NCI-H1436 treated with DMSO at 0.1 percent for 48 hours (cell line): ENCODE measurements at places on chromosomes 1 and 21.

DNA sequence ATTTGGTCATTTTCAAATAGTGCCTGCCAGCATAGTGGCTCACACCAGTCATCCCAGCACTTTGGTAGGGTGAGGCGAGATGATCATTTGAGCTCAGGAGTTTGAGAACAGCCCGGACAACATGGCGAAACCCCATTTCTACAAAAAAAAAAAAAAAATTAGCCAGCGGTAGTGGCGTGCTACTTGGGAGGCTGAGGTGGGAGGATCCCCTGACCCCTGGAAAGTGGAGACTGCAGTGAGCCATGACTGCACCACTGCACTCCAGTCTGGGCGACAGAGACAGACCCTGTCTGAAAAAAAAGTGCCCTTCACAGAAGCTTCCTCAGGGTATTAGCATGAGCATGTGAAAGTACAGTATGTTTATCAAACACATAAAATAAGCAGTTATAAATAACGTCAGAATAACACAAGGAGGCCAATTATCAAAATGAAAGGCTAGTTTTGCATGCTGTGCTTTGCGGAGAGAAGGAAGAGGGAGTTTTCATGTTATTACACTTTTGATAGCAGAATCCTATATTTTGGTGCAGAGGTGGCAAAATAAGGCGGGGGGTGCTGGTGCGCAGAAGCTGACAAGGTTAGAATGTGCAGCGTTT is 781 bp upstream of the METTL13 start:
- no peak for DNase-seq

DNA sequence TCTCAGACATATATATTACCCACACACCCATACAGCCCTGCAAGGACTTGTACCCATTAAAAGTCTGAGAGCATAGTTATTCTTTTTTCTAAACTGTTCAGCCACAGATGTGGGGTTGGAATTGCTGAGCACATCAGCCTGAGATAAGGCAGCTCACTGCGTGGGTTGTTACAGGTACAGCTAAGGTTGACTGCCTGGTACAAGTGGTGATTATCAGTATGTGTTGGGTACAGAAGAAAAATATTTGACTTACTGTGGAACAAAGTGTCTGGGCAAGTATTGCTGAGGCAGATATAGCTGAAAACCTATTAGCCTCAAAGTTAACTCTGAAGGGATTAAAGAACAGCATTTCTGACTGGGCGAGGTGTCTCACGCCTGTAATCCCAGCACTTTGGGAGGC is 5.0 kb downstream of the STX12 start:
- DNase-seq, result no peak

DNA sequence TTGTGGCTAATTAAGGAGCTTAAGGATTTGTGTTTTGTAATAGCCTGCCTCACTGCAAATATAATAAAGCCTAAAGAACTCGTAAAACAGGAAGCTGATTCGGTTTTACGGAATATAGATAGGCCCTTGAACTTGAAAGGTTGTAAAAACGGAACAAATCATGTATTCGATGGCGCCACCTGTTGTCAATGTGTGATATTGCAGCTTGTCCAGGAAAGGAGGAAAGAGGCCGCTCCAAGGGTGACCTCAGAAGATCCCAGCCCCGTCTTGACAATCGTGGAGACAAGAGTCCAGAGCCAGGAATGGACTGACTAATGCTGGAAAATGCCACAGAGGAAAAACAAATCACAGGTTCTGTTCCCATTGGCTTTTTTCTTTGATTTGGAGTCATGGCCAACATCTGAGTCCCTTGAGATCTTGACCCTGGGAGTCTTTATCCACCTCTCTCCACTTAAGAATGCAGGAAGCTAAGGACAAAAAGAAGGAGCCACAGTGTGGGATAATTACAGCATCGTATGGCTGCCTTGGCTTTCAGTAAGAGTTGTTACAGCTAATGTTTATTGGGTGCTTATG is 7.0 kb upstream of the IGSF21 start:
- peak; percentile 46 for DNase-seq

DNA sequence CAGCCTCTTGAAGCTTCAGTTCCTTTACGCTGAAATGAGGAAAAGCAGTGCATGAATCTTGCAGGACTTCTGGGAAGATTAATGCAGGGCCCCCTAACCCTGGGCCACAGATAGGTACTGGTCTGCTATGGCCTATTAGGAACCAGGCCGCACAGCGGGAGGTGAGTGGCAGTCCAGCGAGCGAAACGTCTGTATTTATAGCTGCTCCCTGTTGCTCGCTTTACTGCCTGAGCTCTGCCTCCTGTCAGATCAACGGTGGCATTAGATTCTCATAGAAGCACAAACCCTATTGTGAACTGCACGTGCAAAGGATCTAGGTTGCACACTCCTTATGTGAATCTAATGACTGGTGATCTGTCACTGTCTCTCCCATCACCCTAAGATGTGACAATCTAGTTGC is 130.2 kb downstream of the CHRM3 start:
- no peak for DNase-seq

DNA sequence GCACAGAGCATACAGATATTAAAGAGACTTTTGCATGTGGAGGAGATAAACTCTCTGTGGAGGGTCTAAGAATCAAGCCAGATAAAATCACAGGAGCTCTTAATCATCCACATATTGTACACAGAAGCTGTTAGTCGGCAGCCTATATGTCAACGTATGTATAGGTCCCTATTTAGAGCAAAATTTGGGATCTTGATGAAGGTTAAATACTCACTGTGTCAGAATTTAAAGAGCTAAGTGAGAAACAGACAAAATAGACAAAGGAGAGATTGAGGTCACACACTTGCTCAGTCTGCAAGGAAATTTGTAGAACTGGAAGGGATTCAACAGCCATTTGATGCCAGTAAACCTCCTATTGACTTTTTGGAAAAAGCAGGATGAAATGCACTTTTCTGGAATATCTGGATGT is 4.1 kb upstream of the IRF2BP2 start:
- DNase-seq, result no peak

GRCh38 chr1:41919764-41920397 is 1.2 kb upstream of the HIVEP3 start:
- peak; percentile 68 for DNase-seq

DNA sequence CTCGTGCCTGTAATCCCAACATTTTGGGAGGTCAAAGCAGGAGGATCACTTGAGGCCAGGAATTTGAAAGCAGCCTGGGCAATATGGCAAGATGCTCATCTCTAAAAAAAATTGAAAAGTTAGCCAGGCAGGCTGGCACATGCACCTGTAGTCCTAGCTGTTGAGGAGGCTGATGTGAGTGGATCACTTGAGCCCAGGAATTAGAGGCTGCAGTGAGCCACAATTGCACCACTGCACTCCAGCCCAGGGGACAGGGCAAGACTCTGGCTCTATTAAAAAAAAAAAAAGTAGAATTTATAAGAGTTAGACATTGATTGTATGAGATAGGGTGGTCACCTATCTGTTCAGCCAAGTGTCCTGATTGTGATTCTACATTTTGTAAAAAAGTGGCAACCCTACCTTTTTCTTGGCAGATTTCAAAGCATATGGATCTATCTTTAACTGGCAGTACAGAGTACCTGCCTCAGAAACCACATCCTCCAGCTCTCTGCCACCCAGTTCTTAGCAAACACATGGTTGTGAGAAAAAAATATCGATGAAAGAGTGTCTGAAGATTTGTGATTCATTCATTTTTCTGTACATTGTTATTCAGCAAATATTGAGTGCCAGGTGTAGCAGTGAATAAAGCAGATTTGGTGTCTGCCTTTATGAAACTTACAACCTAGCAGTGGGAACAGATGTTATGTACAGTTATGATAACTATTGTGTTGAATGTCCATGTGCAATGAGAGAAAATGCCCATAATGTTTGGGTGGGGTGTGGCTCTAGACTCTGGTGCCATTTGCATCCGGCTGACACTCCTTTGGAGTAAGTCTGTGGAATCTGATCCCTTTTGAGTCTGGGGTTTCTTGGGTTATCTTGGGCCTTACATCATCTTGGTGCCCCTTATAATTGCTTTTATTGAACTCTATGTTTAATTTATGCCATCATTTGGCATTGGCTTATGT is 82.5 kb downstream of the ST3GAL3 start:
- DNase-seq, result no peak

GRCh38 chr1:3061566-3061965 is 7.4 kb upstream of the PRDM16 start:
- no peak for DNase-seq

DNA sequence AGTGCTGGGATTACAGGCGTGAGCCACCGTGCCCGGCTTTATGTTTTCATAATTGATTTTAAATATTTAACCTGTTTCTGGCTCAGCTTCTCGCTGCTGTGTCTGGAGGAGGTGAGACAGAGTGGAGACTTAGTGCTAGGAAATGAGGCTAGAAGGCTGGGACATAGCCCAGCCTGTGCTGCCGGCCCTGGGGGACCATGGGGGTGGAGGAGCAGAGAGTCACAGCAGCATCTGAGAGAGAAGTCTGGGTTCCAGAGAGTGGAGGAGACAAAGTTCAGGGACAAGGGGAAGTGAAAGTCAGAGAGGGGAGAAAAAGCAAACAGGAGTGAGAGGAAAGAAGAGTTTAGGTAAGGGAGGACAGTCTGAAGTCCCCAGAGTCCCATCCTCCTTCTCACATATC is 71.9 kb downstream of the LHX9 start:
- DNase-seq, result no peak

DNA sequence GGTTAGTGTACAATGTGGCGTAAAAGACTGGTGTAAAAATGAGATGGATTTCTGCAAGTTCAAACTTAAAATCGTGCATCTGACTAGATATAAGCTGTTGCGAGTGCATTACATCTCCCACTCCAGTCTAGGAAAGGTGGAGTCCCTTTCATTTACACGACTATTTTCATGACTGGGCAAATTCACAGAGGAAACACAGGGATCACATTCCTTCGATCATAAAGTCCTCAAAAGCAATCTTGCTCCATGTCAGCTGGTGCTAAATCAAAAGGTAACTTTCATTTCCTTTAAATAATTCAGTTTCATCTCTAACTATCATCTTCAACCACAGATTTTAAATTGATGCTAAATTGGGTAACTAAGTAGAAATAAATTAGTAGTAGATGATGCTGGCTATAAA is 100.0 kb downstream of the HLCS start:
- no peak for DNase-seq

GRCh38 chr1:154614901-154615300 is 6.9 kb upstream of the ADAR start:
- DNase-seq, result no peak

DNA sequence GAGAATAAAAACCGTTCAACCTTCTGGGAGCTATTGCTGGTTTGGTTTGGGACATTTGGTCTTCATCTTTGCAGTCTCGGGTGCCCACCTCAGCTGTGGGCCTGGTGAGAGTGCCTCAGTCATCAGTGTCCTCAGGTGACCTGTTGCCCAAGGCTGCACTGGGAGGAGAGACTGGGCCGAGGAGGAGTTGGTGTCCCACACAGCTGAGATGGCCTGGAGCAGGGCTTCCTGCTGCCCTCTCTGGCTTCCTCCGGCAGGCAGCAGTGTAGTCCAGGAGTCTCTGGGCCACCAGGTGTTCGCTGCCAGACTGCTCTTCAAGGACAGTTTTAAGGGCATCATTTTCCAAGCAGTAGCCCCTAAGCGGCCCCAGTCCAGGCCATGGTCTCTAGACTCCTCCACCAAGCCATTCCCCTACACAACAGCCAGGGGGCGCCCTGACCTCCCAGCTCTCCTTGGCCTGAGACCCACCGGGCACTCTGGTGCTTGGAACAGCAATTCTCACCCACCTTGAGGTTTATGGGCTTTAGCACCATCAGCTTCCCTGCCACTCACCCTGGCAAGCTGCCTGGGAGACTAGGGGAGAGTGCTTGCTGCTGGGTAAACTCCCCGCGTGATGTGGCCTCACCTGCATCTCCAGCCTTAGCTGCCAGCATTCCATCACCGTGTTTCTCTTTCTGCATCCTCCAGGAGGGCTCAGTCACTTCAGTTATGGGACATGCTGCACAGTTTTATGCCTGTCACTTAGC is 9.1 kb upstream of the SYTL1 start:
- no peak for DNase-seq

DNA sequence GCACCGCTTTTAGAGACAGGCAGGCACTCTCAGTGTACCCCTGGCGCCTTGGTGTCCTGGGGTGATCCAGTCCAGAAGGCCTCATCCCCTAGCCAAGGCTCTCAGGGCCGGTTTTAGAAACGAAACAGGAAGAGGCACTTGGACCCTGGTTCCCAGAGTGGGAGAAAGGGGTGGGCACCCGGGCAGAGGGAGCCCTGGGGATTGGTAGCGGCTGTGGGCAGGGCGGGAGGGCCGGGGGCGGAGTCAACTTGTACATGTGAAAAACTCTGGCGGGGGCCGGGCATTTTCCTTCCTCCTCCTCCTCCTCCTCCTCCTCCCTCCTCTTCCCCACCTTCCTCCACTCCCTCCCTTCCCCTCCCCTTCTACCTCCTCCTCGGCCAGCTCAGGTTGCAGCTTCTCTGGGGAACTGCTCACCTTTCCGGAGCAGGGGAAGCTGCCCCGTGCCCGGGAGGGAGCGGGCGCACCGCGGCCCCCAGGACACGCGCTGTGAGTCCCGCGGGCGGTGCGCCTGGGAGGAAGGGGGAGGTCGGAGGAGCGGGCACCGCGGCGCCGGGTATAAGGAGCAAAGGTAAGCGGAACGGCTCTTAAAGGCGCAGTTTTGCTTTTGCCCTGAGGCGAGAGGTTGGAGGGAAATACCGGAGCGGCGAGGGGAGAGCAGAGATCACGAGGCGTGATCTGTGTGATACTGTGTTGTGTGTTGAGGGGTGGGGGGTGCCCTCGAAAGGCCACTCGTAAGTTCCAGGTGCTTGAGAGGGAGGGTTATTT is at the start of gene CDK18:
TSS of gene CDK18 (plus strand) at position 359 of the 765 bp plus-strand sequence. CDS start 18,499 bp downstream, outside the sequence.
- DNase-seq, result peak; percentile 79

- DNase-seq, result no peak
These were observed 3.3 kb upstream of the TAGLN2 start for GRCh38 chr1:159928491-159929050.

DNA sequence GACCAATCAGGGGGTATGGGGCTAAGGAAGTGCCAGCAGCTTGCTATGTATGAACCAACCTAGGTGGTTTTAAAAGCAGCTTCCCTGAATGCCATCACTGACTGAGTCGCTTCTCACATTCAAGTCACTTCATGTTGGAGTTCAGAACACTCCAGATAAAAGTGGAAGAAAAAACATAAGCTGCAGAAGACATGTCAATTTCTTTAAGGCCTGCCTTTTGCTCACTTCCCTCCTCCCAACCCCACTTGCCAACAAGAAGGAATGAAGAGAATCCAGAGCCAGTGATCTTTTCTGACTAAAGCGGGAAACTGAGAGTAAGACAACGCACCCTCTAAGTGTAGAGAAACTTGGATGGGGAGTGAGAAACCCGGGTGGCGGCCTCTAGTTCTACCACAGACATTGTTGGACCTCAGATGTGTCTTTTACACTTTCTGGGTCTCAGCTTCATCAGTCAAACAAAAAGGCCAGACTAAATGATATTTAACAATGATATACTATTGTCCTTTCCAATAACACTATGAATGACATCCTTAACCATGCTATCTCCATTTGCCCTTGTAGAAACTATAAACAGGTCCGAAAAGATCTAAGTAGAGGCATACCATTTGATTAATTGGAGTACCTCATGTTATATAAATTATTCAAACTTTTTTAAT is 54.1 kb downstream of the LUZP1 start:
- DNase-seq, result no peak
